ENCODE measurements at places on chromosomes 3 and 15.

GRCh38 chr15:39194106-39194830 is 386.6 kb upstream of the THBS1 start:
- DNase-seq: no peak

GRCh38 chr3:127719369-127719768 is 46.6 kb downstream of the ABTB1 start:
- no peak for DNase-seq

DNA sequence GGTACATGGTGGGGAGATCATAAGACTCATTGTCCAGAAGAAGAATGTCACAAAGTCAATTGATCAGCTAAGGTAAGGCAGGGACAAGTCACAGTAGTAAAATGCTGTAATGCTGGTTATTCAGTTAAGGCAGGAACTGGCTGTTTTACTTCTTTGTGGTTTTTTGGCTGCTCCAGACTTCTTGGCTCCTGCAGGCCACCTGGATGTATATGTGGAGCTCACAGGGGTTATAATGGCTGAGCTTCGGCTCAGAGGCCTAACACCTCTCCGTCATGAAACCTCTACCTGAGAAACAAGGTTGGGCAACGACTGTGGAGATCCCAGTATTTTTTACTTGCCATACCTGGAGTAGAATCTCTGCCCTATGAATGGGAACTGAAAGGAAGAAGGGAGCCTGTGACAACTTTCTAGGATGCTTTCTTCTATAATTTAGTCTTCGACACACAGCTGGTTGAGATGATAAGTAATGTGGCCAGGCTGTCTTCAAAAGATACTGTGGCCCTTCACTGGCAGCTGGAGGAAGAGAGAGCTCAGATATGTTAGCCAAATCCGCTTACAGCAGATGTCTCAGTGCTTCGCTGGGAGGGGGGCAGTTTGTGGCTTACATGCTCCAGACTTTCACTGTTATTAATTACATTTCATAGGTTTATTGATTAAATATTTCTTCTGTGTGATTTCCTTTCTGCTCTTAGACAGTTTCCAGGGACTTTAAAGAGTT is 887.8 kb downstream of the IGSF11 start:
- DNase-seq: no peak

GRCh38 chr3:28989646-28990089 is 291.2 kb upstream of the RBMS3 start:
- DNase-seq: no peak

All from stimulated activated CD4-positive, alpha-beta T cell treated with anti-CD3 and anti-CD28 coated beads, Interleukin-1b, Interleukin-23, amount 100 ng/mL, for 4 hours (primary cell).